ENCODE measurements at places on chromosomes 2 and 18.

DNA sequence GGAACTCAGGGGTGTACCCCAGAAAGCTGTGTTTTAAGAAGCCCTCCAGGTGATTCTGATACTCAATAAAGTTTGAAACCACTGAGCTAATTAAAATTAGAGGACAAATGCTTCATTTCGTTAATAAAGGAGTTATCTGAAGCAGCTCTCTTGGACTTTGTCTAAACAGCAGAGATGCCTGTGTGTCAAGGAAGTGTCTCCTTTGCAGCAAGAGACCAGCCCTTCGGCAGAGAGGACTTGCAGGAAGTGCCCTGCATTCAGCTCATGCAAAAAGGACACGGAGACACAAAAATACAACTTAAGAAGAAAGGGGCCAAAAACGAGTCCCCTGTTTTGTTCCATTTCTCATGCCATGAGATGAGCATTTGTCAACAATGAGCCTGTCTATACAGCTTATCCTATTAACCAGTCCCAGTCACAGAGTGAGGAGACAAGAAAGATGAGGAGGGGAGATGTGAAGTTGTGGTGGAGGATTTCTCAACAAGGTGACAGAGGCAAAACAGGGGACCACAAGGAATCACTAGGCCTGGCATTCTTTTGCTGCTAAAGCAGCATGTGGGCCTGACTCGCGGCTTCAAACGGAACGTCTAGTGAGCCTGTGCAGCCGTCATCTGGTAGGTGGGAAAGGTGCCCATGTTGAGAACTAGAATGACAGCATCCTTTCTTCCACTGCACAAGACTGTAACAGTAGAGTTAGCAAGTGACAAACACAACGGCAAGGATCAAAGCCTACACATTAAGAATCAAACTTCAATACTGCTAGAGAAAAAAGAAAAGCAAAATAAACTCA is 152.3 kb downstream of the ANTXR1 start:
- DNase-seq = no peak

- DNase-seq = no peak
Observed at GRCh38 chr2:186515376-186515775, 29.3 kb downstream of the ZC3H15 start.

DNA sequence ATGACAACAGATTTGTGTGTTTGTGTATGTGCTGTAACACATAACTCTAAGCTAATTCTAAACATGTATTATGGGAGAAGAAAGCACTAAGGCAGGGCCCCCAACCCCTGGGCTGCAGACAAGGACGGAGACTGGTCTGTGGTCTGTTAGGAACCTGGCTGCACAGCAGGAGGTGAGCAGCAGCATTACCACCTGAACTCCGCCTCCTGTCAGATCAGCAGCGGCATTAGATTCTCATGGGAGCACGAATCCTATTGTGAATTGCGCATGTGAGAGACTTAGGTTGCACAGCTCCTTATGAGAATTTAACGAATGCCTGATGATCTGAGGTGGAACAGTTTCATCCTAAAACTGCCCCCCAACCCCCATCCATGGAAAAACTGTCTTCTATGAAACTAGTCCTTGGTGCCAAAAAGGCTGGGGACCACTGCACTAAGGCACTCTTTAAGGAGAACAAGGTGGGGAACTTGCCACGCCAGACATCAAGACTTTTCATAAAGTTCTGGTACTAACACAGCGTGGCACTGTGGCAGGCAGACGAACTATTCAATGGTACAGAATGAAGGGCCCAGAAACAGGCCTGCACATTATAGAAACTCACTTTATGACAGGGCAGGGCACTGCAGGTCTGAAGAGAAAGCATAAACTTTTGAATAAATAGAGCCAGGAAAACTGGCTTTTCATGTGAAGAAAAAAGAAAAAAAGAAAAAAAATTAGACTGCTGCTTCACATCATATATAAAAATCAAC is 14.0 kb downstream of the REEP1 start:
- no peak for DNase-seq

- DNase-seq = no peak
Observed at GRCh38 chr2:17318013-17318412, 200.2 kb downstream of the RAD51AP2 start.

- DNase-seq = no peak
Observed at GRCh38 chr2:61187085-61187484, 25.1 kb downstream of the C2orf74 start.

DNA sequence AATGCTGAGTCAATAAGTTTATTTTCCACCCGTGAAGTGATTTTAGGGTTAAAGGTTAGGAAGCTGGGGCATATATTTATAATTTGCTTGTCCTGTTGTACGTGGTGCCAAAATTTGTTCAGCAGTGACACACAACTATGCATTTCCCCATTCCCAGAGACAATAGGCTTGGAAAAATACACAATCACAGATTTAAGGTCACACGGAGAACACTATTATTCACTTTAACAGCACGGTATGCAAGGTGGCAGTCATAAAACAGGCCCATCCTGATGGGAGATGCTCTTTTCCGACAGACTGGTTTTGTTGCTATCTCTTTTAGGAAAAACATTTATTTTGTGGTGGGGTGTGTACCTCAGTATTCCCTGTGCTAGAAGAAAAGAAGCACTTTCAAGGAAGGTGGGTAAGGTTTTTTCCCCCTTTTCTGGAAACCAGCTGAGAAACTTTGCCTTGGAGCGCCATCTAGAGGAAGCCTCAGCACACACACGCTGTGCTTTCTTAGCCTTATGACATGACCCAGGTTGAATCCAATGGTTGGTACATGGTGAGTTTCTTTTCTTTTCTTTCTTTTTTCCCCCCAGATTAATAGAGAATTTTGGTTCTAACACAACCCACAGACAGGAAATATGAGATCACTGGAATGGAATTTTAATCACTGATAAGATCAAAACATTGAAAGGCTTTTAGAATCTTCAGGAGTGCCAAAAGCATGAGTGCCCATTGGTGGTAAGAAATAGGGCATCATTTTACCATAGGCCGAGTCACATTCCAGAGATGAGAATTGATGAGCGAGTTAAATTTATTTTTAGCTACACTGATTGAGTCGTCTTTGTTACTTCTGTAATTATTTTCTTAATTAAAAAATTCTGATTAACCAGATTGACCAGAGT is 332.1 kb downstream of the AGPS start:
- peak; percentile 4 for DNase-seq

DNA sequence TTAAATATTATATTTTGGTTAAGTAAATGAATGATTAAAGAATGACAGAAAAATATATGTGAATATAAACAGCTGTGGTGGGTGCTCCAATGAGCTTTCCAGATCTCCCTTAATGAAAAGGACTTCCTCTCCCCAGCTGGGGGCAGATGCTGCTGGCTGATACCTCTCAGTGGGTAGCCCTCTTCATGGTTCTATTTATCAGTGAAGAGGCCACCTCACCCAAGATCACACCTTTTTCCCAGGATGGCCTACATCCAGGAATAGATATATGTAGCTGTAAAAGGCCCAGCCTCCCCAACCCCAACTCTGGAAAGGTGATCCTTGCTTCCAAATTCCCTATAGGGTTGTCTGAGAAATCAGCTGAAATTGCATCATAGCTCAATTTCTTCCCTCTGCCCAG is 135.2 kb upstream of the ACVR2A start:
- DNase-seq = no peak

- no peak for DNase-seq
Observed at GRCh38 chr2:120703330-120703994, 32.2 kb upstream of the GLI2 start.

GRCh38 chr18:54780285-54780861 is 47.9 kb upstream of the RAB27B start:
- no peak for DNase-seq

DNA sequence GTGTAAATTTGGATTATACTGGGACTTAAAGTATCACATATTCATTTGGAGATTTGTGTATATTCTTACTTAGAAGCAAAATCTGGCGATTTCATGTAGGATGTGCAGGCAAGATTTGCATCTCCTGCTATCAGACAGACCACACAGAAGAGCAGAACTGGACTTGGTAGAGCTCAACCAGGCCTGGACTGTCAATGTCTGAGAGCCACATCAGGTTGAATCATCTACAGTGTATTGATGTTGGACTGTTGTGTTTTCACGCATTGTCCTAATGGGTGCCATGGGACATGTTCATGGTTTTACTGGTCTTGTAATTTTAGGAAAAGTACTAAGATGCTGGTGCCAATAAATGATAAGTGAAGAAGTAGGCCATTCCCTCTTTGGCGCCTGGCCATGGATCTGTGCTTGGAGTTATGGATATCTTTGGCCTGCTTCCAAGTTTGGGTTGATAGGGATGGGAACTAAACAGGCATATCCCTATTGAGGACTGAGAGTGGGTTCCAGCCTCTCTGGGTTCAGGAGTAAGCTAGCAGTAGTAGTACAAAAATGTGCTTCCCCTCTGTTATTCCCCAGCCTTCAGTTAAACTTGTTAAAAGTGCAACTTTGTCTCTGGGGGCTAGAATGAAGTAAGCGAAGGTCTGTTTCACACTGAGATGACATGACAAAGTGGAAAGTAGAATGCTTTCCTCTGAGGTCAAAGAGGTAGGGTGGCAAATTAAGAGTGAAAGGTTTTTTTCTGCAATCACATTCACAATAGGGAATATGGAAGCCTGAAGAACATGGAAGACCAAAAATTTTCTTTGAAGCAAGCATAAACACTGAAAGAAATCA is 49.2 kb upstream of the NEMP2 start:
- no peak for DNase-seq

DNA sequence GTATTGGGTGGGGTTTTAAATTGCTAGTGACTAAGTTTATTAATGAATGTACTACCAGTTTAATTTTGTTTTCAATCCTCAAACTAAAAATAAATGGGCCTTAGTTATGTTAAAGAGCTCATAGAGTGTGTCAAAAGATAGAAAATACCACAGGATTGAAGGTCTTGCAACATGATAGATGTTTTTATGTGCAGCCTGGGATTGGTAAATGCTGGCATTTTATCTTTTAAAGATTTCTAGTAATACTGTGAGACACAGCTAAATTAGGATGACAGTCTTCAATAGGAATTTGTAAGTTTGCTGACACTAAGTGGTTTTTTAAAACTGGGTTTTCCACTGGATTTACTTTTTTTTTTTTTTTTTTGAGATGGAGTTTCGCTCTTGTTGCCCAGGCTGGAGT is 122.3 kb downstream of the HAUS1 start:
- DNase-seq = no peak

GRCh38 chr2:12935222-12935621 is 218.5 kb downstream of the TRIB2 start:
- DNase-seq = no peak

DNA sequence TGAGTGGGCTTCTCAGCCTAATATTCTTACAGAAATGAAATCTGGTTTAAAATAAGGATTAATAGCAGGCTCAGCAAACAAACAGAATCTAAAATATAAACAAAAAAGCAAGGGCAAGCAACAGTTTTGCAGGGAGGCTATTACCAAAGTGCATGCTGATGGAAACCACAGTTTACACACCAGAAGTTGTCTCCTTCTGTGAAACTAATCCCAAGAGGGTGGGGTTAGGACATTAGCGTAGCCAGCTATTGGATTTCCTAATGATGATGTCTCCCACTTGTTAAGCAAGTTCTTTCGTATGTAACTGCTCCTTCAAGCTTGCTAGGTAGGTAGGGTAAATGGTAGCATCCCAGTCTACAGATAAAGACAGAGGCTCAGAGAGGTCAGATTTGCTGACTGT is 65.0 kb upstream of the TSPYL6 start:
- DNase-seq = no peak

GRCh38 chr2:180570864-180571263 is 409.5 kb upstream of the UBE2E3 start:
- no peak for DNase-seq

- DNase-seq = peak; percentile 88
Observed at GRCh38 chr2:189002079-189002478, 27.9 kb downstream of the COL3A1 start.

GRCh38 chr18:39698436-39698835 is 2132.8 kb upstream of the CELF4 start:
- DNase-seq = no peak

DNA sequence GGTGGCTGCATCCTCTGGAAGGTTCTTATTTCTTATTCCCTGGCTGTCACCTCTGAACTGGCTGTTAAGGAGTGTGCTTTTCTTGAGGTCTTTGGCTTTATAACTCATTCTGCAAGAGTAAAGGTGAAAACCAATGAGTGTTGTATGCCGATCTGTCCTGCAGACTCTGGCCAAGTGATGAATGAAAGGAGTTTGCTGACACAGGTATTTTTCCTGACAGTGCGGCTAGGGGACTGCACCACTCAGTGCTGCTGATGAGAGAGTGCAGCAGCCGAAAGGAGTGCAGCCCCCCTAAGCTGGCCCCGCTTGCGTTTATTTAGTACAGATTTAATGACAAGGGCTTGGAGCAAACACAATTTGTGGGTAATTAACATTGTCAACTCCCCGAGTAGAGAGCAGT is 41.8 kb downstream of the RAB6D start:
- no peak for DNase-seq

DNA sequence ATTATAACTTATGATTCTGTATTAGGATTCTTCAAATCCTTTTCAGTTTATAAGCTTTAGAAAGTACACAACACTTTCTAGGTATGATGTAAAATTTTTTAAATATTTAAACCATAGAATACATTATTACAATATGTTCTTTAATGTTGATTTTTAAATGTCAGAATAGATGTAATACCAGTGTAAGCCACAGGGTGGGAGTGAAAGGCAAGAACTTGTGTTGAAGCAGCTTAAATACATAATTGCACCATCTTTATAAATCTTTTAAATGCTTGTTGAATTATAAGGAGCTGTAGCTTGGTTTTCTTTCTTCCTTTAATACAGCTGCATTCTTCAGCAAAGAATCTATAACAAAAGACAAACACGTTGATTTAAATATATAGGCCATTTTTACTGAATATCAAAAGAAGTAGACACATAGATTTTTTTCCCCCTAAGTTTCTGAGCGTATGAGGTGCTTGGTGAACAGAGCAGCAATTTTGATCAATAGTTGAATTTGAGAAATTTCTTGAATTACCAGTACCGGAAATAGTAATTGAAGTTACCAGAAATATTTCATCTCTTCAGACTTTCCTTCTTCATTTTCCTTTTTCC is 63.0 kb downstream of the TANK start:
- peak; percentile 40 for DNase-seq

DNA sequence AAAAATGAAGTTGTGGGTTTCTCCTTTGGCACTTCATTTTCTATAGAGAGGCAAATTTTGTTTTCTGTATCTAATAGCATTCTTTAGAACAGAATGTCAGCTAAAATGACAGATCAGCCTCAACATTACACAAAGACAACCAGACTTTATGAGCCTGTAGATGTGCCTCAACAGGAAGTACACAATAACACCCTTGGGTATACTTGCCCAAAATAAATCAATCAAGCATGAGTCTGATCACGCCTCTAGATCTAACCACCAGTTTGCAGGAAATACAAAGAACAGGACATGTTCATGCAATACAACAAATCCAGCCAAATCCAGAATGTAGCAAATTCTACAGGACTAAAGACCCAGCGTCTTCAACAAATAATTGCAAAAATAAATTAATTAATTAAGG is 11.2 kb upstream of the DAPL1 start:
- no peak for DNase-seq

- no peak for DNase-seq
Observed at GRCh38 chr2:47735912-47736311, 47.0 kb upstream of the MSH6 start.

GRCh38 chr18:8142131-8142711 is 467.0 kb upstream of the RAB12 start:
- no peak for DNase-seq

GRCh38 chr2:160247296-160248035 is 47.4 kb upstream of the ITGB6 start:
- DNase-seq = no peak

Data from SW 1271 (cell line).